ENCODE measurements at places on chromosomes 5 and 9.
A peak's percentile ranks its signal among the peaks of the same experiment; 100 is the strongest.

GRCh38 chr9:107905308-107906020 lies 415.9 kb upstream of the KLF4 start:
- no peak overlapping the region for H3K4me3 ChIP-seq
- no peaks in the 10 kb centered on the region for H3K36me3 ChIP-seq
- no peak overlapping the region for H3K27ac ChIP-seq
- H3K27me3 ChIP-seq: no peaks in the 10 kb centered on the region

- no peak overlapping the region for H3K27ac ChIP-seq
- H3K36me3 ChIP-seq: peaks cover 51% of the 10 kb centered on the region
- no peaks in the 10 kb centered on the region for H3K4me1 ChIP-seq
- H3K4me3 ChIP-seq: no peak overlapping the region
These were observed 26.0 kb downstream of the PSIP1 start for GRCh38 chr9:15484802-15485201.

DNA sequence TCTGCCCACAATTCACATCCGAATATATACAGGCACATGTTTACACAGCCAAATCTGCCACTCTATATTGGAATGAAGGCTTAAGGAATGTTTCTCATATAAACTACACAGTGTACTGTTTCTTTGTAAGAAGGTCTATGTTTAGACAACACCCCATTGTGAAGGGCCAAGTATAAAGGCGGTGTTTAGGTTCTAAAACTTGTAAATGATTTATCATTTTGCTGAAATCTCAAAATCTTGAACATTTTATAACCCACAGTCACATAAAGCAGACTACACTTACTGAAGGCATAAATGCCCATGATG lies 94.0 kb downstream of the ZNF608 start:
- H3K27me3 ChIP-seq: no peaks in the 10 kb centered on the region
- no peak for DNase-seq
- peaks cover 24% of the 10 kb centered on the region for H3K36me3 ChIP-seq
- H3K27ac ChIP-seq: no peak overlapping the region

GRCh38 chr5:170006021-170006420 lies 25.7 kb upstream of the INSYN2B start:
- H3K27ac ChIP-seq: no peak overlapping the region
- no peak for DNase-seq

- H3K27me3 ChIP-seq: no peaks in the 10 kb centered on the region
- no peaks in the 10 kb centered on the region for H3K36me3 ChIP-seq
- no peak overlapping the region for H3K4me3 ChIP-seq
- no peaks in the 10 kb centered on the region for H3K4me1 ChIP-seq
These were observed 100.3 kb upstream of the SPOCK1 start for GRCh38 chr5:137599457-137599856.

DNA sequence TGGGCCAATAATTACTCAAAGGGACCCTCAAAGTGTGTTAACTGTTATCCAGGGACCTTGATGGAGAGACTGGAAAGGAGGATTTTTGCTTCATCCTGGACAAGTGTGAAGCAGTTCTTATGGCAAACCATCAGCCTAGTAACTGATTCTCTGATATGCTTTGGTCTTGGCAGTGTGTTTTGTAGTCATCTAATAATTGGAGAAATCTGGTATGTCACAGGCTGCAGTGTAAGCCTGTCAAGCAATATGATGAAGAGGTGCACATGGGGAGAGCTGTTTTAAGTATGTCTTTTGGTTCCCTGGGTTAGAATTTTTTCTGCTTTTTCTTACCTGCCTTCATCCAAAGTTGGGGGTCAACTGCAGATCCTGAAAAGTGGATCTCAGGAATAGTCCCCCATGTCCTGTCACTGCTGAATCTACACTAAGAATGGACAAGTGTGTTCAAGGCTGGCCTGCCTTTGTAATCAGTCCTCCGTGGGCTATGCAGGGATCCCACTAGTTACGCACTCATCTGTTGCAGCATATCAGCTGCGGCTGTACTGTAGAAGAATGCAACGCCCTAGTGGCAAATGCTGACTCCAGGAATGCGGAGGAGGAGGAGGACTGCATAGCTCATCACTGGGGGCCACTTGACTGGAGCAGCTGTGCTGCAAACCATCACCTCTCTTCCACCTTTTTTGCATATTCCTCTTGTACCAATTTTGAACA lies 1.9 kb downstream of the SPTAN1 start:
- no peaks in the 10 kb centered on the region for H3K36me3 ChIP-seq
- H3K27ac ChIP-seq: no peak overlapping the region
- no peaks in the 10 kb centered on the region for H3K27me3 ChIP-seq
- H3K4me1 ChIP-seq: peaks cover 9% of the 10 kb centered on the region
- H3K4me3 ChIP-seq: no peak overlapping the region

GRCh38 chr5:73295447-73295846 lies 122.5 kb downstream of the TMEM174 start:
- H3K4me1 ChIP-seq: no peaks in the 10 kb centered on the region
- peaks cover 48% of the 10 kb centered on the region for H3K27me3 ChIP-seq
- no peak for DNase-seq
- H3K27ac ChIP-seq: no peak overlapping the region
- H3K36me3 ChIP-seq: no peaks in the 10 kb centered on the region

GRCh38 chr9:20270161-20270560 lies 352.1 kb downstream of the MLLT3 start:
- no peak overlapping the region for H3K27ac ChIP-seq
- H3K4me3 ChIP-seq: no peak overlapping the region
- DNase-seq: no peak
- no peaks in the 10 kb centered on the region for H3K4me1 ChIP-seq
- H3K27me3 ChIP-seq: no peaks in the 10 kb centered on the region
- peaks cover 18% of the 10 kb centered on the region for H3K36me3 ChIP-seq

GRCh38 chr5:5140479-5141338 lies 579 bp downstream of the ADAMTS16 start:
- peak overlapping the region; percentile 76 for H3K4me3 ChIP-seq
- DNase-seq: no peak
- H3K27me3 ChIP-seq: no peaks in the 10 kb centered on the region

- peaks cover 11% of the 10 kb centered on the region for H3K4me1 ChIP-seq
- peak overlapping the region; percentile 13 for H3K4me3 ChIP-seq
- H3K27me3 ChIP-seq: no peaks in the 10 kb centered on the region
- H3K27ac ChIP-seq: peak overlapping the region; percentile 89
- peaks cover 45% of the 10 kb centered on the region for H3K36me3 ChIP-seq
These were observed 17.4 kb upstream of the ENTREP1 start for GRCh38 chr9:69307446-69308205.

- no peaks in the 10 kb centered on the region for H3K36me3 ChIP-seq
- no peaks in the 10 kb centered on the region for H3K27me3 ChIP-seq
- H3K4me1 ChIP-seq: no peaks in the 10 kb centered on the region
- H3K27ac ChIP-seq: no peak overlapping the region
- no peak for DNase-seq
These were observed 44.4 kb downstream of the MUSK start for GRCh38 chr9:110712955-110713354.

- H3K27ac ChIP-seq: no peak overlapping the region
- H3K4me1 ChIP-seq: no peaks in the 10 kb centered on the region
- no peaks in the 10 kb centered on the region for H3K27me3 ChIP-seq
These were observed 35.6 kb upstream of the ATP6V1G1 start for GRCh38 chr9:114551750-114552685.

DNA sequence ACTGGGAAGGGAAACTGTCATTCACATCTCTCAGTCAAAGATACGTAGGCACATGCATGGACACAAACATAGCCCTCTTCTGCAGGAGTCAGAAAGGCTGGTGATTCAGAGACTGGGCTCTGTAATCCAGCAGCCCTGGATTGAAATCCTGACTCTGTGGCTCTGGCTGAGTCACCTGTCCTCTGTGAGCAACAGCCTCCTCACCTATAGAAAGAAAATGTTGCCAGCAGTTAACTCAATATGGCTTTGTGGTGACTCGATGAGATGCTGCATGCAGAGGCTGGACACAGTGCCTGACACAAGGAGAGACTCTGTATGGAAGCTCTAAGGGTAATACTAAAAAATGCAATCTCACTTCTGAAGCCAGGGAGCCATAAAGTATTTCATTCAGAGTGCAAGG lies 23.9 kb upstream of the CDKN2AIPNL start:
- no peak overlapping the region for H3K4me3 ChIP-seq
- DNase-seq: no peak
- H3K4me1 ChIP-seq: peaks cover 2% of the 10 kb centered on the region
- H3K27ac ChIP-seq: no peak overlapping the region
- H3K27me3 ChIP-seq: no peaks in the 10 kb centered on the region
- peaks cover 8% of the 10 kb centered on the region for H3K36me3 ChIP-seq

DNA sequence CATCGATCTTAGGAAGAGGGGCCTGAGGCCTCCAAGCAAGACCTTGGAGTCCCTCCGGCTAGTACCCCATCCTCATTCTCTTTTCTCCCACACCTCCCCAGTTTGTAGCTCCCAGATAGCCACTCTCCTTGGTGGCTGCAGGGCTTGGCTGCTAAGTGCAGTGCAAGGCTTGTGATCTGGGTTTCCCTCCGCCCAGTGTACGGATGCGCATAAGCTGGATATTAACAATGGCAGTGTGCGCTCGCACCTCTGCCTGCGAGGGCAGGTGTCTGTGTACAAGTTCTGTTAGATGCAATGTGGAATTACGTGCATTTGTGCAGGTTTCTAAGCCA lies 71.0 kb upstream of the TBCA start:
- H3K27ac ChIP-seq: no peak overlapping the region
- peaks cover 6% of the 10 kb centered on the region for H3K4me1 ChIP-seq
- H3K4me3 ChIP-seq: no peak overlapping the region
- no peak for DNase-seq

- H3K27ac ChIP-seq: no peak overlapping the region
- H3K36me3 ChIP-seq: no peaks in the 10 kb centered on the region
- H3K27me3 ChIP-seq: no peaks in the 10 kb centered on the region
- H3K4me1 ChIP-seq: no peaks in the 10 kb centered on the region
- DNase-seq: no peak
- no peak overlapping the region for H3K4me3 ChIP-seq
These were observed 101.7 kb downstream of the APTX start for GRCh38 chr9:32899761-32900160.
